ENCODE measurements at places on chromosomes 7 and 10.

- no peak for DNase-seq
Observed at GRCh38 chr7:88548399-88548798, 211.1 kb upstream of the ZNF804B start.

DNA sequence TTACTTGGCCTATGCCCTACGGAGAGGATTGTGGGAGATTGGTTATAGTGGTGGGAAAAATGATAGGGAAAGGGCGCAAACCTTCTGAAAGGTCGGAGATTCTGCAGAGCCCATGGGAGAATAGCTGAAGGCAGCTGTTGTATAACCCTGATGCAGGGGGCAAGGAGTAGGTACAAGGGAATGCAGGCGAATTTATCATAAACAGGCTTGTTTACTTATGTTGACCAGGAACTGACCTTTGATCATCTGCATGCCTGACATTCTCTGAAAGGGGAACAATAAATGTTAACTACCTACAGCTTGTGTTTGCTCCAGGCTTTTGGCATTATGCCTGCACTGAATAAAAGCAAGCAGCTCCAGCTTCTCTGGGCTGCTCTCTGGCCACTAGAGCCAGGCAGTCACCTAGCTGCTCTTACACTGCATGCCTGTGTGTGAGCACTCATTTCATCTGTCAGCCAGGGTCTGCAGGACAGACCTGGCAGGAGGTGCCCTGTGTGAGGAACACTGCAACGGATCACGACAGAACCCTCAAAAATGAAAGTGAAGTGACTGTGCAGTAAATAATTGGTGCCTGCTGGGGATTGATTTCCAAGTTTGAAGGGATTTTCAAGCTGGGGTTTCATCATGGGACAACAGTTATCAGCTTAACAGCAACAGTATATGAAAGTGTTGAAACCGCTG lies 31.1 kb upstream of the ABCA13 start:
- no peak for DNase-seq

DNA sequence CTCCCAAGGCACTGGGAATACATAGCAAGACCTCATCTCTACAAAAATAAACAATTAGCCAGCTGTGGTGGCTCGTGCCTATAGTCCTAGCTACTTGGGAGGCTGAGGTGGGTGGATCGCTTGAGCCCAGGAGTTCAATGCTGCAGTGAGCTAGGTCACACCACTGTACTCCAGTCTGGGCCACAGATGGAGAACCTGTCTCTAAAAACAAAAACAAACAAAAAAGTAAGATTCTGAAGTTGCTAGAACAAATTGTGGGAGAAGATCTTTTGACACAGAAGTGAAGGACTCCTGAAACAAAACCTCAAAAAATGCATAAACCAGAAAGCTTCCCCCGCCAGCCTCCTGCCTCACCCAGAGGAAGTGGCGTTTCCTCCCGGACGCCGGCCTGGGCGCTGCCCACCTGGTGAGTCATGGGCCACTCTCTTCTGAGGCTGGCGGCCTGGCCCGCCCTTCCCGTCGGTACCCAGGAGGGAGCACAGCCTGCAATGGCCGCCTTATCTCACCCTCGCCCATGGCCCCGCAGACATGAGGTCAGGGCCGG lies 25.4 kb upstream of the ELN start:
- no peak for DNase-seq

DNA sequence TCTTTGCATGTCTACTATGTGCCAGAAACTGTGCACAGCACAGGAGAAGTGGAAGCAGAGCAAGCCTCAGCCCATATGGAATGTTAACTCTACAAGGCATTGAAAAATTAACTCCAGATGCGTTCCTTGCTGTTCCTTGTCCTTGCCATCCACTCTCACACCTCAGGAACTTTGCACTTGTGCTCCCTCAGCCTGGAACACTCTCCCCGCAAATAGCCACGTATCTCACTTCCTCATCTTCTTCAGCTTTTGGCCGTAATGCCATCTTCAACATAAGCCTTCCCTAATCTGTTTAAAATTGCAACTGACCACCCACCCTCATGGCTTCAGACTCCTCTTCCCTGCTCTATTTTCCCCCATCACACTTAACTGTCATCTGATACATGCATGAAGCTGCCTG lies 83.2 kb upstream of the CAPZA2 start:
- no peak for DNase-seq

DNA sequence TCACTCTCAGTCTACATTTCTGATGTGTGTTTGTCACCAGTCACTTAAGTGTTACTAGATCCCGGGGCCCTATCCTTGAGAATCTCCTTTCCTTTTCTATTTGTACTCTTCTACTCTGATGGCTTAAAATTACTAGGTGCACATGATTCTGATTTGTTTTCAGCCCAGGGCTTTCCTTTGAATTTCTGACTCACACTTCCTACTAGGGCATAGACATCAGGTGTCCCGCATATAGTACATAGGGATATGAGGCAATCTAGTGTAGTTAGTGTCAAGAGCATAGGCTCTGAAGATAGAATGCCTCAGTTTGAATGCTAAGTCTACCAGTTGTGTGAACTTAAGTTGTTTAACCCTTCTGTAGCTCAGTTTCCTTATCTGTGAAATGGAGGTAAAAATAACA lies 49.4 kb upstream of the LRRN3 start:
- no peak for DNase-seq

DNA sequence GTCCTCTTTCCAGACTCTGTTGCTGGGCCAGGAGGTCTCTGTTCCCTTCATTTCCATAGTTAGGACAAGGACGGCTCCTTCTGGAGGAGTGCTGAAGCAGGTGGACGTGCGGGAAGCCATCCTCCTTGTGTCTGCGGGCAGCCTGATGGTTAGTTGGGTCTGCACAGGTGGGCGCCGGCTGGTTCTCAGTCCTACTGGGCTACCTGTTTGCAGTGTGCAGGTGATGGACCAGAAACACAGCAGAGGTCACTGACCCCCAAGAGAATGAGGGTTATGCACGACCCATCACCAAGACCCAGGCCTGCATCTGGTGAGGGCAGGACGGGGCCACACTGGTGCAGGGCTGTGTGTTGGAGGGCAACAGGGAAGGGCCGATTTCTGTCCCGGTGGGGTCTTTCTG lies 7.8 kb downstream of the RARRES2 start:
- DNase-seq, result no peak

DNA sequence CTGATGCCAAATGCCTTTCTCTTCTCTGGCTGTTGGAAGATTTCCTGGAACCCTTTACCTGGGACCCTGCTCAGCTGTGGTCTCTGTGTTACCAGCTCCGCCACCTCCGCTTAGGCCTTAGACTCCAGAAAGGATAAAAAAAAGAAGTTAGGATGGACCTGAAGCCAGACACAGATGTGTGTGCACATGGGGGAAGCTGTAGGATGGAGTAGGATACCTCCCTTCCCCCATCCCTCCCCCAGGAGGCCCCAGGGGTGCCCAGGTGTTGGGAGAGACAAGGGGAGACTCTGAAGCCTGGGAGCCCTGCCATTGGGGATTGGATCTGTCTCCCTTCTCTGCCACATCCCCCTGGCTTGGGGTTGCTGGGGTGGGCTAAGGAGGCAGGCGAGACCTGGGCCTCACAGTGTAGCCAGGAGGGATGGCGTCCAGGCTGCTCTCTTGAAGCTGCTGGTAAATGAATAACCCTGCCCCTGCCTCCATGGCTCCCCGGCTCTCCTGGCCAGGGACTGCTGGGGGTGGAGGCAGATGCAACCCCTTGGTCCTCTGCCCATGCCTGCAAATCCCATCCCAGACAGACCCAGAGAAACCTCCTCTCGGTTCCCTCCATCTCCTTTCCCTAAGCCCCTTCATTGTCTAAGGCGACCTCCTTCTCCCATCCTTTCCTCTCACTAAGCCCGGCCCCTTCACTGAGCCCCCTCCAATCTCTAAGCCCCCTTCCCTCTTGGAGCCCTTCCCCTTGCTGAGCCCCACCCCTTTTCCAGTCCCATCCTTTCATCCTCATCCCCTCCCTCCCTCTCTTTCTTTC lies 8.0 kb downstream of the CLDN3 start:
- DNase-seq, result no peak

DNA sequence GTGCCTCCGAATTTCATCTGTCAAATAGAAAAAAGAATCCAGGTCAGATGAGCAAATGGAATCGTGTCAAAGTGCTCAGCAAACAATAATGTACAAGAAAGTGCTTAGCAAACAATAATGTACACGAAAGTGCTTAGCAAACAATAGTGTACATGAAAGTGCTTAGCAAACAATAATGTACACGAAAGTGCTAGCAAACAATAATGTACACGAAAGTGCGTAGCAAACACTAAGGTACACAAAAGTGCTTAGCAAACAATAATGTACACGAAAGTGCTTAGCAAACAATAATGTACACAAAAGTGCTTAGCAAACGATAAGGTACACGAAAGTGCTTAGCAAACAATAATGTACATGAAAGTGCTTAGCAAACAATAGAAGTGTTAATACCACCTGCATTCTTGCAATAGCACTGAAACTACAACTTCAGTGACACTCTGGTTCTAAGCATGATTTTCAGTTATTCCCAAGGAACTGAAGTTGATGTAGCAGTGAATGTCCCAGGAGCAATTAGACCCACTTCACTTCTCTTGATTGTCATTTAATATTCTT lies 33.4 kb upstream of the MYL10 start:
- no peak for DNase-seq

DNA sequence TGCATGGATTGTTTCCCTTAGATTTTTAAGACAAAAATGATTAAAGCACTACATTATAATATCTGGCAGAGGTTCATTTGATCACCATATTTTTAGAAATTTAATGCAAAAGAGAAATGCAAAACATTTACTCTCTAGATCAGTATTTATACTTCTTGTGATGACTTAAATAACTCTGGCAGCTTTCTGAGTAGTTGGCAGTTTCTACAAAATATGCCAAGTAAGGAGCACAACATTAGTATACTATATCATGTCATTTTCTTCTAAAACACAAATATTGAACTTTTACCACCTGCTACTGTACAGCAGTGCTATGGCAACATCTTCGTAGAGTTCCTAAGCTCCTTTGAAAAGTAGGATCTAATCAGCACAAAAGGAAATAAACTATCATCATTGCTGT lies 275.2 kb downstream of the PCDH15 start:
- no peak for DNase-seq

DNA sequence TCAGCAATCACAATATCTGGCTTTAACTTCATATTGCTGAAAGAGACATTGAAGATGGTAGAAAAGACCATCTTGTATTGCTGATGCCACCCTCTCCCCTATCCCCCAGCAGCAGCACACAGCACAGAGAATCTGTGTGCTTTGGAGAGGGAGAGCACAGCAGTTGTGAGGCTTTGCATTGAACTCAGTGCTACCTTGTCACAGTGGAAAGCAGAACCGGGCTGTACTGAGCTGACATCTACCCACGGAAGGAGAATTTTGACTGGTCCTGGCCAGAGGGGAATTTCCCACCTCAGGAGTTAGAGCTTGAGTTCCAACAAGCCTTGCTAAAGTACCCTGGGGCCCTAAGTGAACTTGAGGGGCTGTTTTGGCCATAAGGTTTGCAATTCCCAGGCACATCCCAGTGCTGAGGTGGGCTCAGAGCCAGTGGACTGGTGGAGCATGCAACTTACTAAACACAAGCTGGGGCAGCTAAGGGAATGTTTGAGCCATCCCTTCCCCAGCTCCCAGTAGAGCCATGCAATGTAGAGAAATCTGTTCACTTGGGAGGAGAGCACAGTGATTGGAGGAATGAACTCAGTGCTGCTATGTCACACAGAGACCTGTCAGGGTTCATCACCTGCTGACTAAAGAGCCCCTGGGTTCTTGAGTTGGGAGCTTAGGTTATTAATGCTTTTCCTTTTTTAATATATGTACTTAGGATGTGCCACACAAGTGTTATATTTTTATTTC lies 62.1 kb downstream of the OR13A1 start:
- no peak for DNase-seq

- no peak for DNase-seq
Observed at GRCh38 chr10:3987143-3987974, 202.3 kb upstream of the KLF6 start.

- DNase-seq, result no peak
Observed at GRCh38 chr10:6507311-6507710, 72.8 kb downstream of the PRKCQ start.

- no peak for DNase-seq
Observed at GRCh38 chr10:123583639-123584418, 82.3 kb upstream of the GPR26 start.

- no peak for DNase-seq
Observed at GRCh38 chr10:114911801-114912469, 26.1 kb upstream of the TRUB1 start.

DNA sequence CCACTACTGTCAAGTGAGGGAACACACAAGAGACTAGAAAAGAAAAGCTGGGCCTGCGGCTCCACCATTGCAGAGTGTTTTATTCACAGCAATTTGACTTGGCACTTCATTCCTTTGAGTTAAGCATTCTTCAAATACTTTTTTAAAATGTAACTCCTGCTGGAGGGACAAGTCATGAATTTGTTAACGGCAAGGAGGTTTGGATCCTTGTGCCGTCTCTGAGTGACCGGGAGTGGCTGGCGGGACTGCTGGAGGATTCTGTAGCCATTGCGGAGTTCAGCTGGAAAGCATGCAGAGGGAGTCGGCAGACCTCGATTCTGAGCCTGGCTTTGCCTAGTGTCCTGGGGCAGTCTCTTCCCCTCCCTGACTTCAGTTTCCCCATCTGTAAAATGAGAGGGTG lies 9.8 kb downstream of the HSPA12A start:
- no peak for DNase-seq

GRCh38 chr7:154853063-154853726 lies 149.7 kb downstream of the PAXIP1 start:
- DNase-seq, result no peak

GRCh38 chr7:14858410-14858809 lies 44.1 kb downstream of the DGKB start:
- DNase-seq, result no peak

DNA sequence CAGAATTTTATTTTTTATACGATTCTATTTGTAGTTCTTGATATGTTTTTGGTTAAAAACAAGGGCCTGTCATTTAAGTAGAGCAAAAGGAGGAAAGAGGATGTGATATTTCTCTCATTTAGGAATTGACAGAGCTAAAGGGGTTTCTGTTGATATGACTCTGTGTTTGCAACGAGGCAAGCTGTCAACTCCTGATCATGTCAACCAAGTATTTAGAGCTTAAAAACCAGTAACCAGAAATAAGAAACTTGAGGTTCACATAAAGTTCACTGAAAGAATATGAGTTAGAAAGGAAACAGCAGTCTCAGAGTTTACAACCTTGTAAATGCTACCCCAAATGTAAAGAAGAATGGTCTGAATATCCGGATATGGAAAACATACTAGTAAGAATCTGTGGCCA lies 434.2 kb downstream of the PARD3 start:
- DNase-seq, result no peak

GRCh38 chr7:81761821-81762220 lies 8.0 kb downstream of the HGF start:
- DNase-seq, result no peak
